Adrenal gland (tissue), 19 donors: ENCODE measurements at places on chromosomes 4 and X. TPM values are rescaled to one million over a fixed set of nuclear protein-coding genes. Genes with fewer than 3 reads are reported as not detected.

The NLGN3 gene
- 10.3 TPM for total RNA-seq

The DAPP1 gene
- total RNA-seq: 3.7 TPM

The F9 gene
- total RNA-seq: not detected

The AFF1 gene
- total RNA-seq: 52.8 TPM

The APELA gene
- total RNA-seq: not detected

The ZNF157 gene
- total RNA-seq: not detected

The VCX2 gene
- not detected for total RNA-seq

The SYTL4 gene
- 12.3 TPM for total RNA-seq

The NKX3-2 gene
- total RNA-seq: 0.50 TPM

The MAGEB17 gene
- total RNA-seq: not detected

- H3K27me3 ChIP-seq: no peaks in the 10 kb centered on the region
- H3K36me3 ChIP-seq: no peaks in the 10 kb centered on the region
- H3K4me3 ChIP-seq: no peak overlapping the region
- no peak for DNase-seq
- no peaks in the 10 kb centered on the region for H3K4me1 ChIP-seq
Measured at GRCh38 chr4:6771229-6771671, 11.3 kb upstream of the KIAA0232 start.

GRCh38 chr4:147865926-147866325 lies 134.0 kb downstream of the ARHGAP10 start:
- H3K27ac ChIP-seq: peak overlapping the region; percentile 7
- H3K27me3 ChIP-seq: no peaks in the 10 kb centered on the region
- DNase-seq: no peak
- H3K4me1 ChIP-seq: peaks cover 26% of the 10 kb centered on the region
- H3K4me3 ChIP-seq: no peak overlapping the region

- H3K27me3 ChIP-seq: no peaks in the 10 kb centered on the region
- DNase-seq: no peak
- no peaks in the 10 kb centered on the region for H3K4me1 ChIP-seq
- no peak overlapping the region for H3K4me3 ChIP-seq
Measured at GRCh38 chr4:121736735-121737351, 28.1 kb downstream of the SMIM43 start.

DNA sequence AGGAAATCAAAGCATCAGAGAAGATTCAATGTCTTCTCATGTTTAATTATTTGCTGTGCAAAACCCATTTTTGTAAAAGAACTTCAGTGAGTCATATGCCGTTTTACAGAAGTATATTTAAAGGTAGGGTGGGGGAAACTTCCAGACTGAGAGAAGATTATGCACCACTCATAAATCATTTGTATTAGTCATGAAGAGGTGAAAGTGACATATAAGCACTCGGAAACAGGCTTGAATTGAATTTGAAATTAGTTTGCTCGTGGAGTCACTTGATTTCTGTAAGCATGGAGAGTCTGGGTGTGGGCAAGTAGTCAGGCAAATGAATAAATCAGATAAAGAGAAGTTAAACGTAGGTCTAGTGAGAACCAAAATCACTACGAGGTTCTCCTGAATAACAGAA lies 335.1 kb downstream of the ANK2 start:
- H3K4me1 ChIP-seq: peaks cover 30% of the 10 kb centered on the region
- no peak overlapping the region for H3K4me3 ChIP-seq
- no peaks in the 10 kb centered on the region for H3K27me3 ChIP-seq
- H3K27ac ChIP-seq: no peak overlapping the region
- no peaks in the 10 kb centered on the region for H3K36me3 ChIP-seq
- DNase-seq: no peak

GRCh38 chr4:182449186-182449929 lies 206.2 kb downstream of the TENM3 start:
- H3K36me3 ChIP-seq: no peaks in the 10 kb centered on the region
- no peaks in the 10 kb centered on the region for H3K27me3 ChIP-seq
- H3K4me3 ChIP-seq: no peak overlapping the region

DNA sequence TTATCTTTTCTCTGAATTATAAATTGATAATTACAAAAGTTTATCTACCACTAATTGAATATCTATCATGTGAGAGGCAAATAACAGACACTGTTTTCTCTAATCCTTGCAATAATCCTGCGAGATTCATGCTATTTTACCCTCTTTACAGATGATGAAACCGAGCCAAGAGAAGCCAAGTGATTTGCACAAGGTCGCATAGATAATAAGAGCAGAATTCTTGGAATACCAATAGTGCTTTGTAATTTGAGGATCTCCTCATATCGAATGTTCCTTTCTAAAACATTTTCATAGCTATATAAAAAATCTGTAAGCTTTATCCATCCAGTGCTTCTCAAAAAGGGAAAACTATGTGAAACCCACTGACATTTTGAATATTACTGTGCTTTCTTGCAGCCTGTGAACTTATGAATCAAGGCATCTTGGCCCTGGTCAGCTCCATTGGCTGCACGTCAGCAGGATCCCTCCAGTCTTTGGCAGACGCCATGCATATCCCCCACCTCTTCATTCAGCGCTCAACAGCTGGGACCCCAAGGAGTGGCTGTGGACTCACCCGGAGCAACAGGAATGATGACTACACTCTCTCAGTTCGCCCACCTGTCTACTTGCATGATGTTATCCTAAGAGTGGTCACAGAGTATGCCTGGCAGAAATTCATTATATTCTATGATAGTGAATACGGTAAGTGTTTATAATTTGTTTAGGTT lies 743.8 kb upstream of the ATOH1 start:
- DNase-seq: no peak
- H3K27me3 ChIP-seq: no peaks in the 10 kb centered on the region
- no peak overlapping the region for H3K27ac ChIP-seq
- peak overlapping the region; percentile 1 for H3K4me3 ChIP-seq

- H3K36me3 ChIP-seq: no peaks in the 10 kb centered on the region
- no peak overlapping the region for H3K27ac ChIP-seq
- no peaks in the 10 kb centered on the region for H3K27me3 ChIP-seq
- H3K4me3 ChIP-seq: no peak overlapping the region
- DNase-seq: no peak
Measured at GRCh38 chr4:128393101-128393704, 105.6 kb upstream of the PGRMC2 start.

- no peak overlapping the region for H3K4me3 ChIP-seq
- no peak for DNase-seq
Measured at GRCh38 chr4:156476359-156476758, 495.2 kb downstream of the PDGFC start.

DNA sequence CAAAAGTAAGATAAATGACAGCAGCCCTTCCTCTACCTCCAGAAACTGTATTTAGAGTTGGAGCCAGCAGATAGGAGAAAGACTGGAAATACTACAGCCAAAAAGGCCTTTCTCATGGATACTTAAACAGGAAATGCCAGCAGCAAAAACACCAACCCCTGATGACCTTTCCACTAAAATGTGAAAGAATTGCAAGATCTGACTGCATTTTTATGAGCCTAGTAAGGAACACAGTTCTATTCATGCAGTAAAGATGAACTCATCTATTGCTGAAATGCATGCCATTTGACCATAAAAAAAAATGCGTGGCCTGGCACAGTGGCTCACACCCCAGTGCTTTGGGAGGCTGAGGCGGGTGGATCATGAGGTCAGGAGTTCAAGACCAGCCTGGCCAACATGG lies 19.9 kb downstream of the ABCG2 start:
- peak overlapping the region; percentile 26 for H3K27ac ChIP-seq
- no peak overlapping the region for H3K4me3 ChIP-seq
- DNase-seq: no peak
- no peaks in the 10 kb centered on the region for H3K36me3 ChIP-seq
- no peaks in the 10 kb centered on the region for H3K27me3 ChIP-seq
- no peaks in the 10 kb centered on the region for H3K4me1 ChIP-seq

GRCh38 chr4:158490629-158491028 lies 31.1 kb upstream of the RXFP1 start:
- H3K27me3 ChIP-seq: no peaks in the 10 kb centered on the region
- H3K27ac ChIP-seq: no peak overlapping the region
- no peaks in the 10 kb centered on the region for H3K36me3 ChIP-seq
- H3K4me3 ChIP-seq: no peak overlapping the region

- DNase-seq: no peak
- no peak overlapping the region for H3K27ac ChIP-seq
- H3K4me1 ChIP-seq: no peaks in the 10 kb centered on the region
- no peak overlapping the region for H3K4me3 ChIP-seq
Measured at GRCh38 chr4:72313121-72313520, 255.9 kb downstream of the ADAMTS3 start.

DNA sequence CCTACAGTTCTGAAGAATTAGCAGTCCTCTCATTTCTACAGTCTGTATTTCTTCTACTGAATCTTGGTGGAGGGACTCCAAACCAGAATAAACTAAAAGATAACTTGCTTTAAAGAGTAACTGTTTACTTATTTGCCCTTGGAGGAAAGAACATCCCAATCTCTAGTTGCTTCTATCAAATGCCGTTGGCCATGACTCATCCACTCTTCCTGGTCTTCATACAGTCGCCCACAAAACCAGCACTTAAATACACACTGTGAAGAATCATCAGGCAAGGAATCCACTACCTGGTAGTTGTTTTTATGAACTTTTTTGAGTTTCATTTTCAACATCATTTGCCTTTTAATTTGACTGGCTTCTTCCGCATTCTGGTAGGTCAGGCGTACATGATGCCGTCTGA lies 14.2 kb downstream of the ZNF518B start:
- no peak for DNase-seq
- H3K36me3 ChIP-seq: no peaks in the 10 kb centered on the region
- no peaks in the 10 kb centered on the region for H3K27me3 ChIP-seq
- H3K4me3 ChIP-seq: no peak overlapping the region

DNA sequence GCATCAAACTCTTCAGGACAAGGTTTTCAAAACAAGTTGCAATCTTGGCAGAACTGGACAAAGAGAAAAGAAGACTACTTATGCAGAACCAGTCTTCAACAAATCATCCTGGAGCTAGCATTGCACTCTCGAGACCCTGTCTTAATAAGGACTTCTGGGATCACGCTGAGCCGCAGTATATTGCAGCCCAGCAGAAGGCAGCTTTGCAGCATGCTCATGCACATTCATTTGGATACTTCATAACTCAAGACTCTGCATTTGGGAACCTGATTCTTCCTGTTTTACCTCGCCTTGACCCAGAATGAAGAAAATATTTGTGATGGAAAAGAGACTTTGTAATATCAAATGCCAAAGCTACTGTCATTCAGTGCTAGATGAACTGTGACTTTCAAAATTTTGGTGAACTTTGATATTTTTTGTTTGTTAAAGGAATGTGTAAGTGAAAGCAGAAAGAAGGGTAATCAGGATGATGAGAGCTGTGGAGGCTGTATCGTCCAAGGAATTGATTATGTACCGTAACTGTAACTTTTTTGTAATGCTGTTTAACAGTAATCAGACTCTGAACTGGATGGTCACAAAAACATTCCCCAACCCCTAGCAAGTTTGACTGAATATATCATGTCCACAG lies 27.2 kb downstream of the HSPA4L start:
- H3K36me3 ChIP-seq: no peaks in the 10 kb centered on the region
- H3K4me1 ChIP-seq: no peaks in the 10 kb centered on the region
- DNase-seq: peak; percentile 23
- H3K4me3 ChIP-seq: no peak overlapping the region
- no peaks in the 10 kb centered on the region for H3K27me3 ChIP-seq

- peak; percentile 19 for DNase-seq
- no peak overlapping the region for H3K27ac ChIP-seq
- H3K4me1 ChIP-seq: no peaks in the 10 kb centered on the region
- no peak overlapping the region for H3K4me3 ChIP-seq
Measured at GRCh38 chr4:37392521-37393255, 148.1 kb downstream of the NWD2 start.

DNA sequence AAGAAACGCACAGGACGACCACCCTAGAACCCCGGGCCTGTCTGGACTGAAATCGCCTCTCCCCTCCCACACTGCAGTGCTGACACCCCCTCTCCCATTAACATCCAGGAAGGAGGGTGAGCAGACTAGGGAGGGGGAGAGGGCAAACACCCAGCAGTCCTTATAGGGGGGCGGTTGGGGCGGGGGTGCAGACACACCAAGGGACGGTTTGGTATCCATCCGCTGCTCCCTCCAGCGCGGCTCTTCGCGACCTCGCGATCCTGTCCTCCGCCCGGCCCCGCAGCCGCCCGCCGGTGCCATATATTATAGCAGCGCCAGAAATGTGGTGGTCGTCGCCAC lies 411 bp upstream of the GPRASP1 start:
- H3K4me1 ChIP-seq: no peaks in the 10 kb centered on the region
- peak overlapping the region; percentile 68 for H3K4me3 ChIP-seq
- DNase-seq: no peak
- no peaks in the 10 kb centered on the region for H3K27me3 ChIP-seq
- H3K27ac ChIP-seq: no peak overlapping the region
- no peaks in the 10 kb centered on the region for H3K36me3 ChIP-seq

GRCh38 chr4:1082215-1083182 lies 30.9 kb downstream of the RNF212 start:
- H3K4me3 ChIP-seq: no peak overlapping the region
- peaks cover 3% of the 10 kb centered on the region for H3K4me1 ChIP-seq
- DNase-seq: peak; percentile 94
- H3K27ac ChIP-seq: peak overlapping the region; percentile 20
- H3K36me3 ChIP-seq: no peaks in the 10 kb centered on the region

- DNase-seq: no peak
- H3K27me3 ChIP-seq: no peaks in the 10 kb centered on the region
- H3K4me3 ChIP-seq: no peak overlapping the region
Measured at GRCh38 chrX:11269006-11269405, 24.2 kb upstream of the AMELX start.

DNA sequence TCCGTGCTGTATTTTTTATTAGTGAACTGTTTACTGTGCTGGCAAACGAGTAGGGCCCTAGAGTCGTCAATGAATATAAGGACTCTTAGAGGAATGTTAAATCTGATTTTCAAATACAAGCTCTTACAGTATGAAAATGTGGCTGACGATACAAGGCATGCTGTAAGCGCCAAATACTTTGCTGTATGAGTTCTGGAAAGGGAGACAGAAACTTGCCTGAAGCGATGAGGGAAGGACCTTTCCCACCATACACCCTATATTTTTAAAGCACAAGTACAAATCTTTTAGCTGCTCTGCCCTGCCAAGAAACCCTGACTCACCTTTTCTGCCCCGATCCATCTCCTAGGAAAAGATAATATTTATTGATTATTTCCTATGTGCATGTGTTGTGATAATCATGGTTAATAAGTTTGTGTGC lies 15.7 kb upstream of the RUFY3 start:
- peaks cover 36% of the 10 kb centered on the region for H3K4me1 ChIP-seq
- peak overlapping the region; percentile 91 for H3K27ac ChIP-seq
- H3K4me3 ChIP-seq: peak overlapping the region; percentile 84
- DNase-seq: no peak
- no peaks in the 10 kb centered on the region for H3K36me3 ChIP-seq
- no peaks in the 10 kb centered on the region for H3K27me3 ChIP-seq

DNA sequence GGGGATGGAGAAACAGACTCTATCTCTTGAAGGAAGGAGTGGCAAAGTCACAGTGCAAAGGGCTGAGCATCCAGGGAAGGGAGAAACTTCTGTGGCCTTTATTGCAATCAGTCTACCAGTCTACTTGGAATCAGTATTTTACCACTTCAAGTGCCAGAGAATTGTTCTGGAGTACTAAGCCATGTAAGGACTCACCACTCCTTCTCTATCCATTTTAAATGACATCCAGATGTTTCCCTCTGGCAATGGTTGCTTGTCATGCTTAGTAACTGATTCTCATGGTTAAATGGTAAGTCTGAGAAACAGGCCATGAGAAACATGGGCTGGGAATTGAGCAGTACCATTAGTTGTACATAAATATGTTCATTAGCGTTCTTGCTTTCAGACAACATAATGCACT lies 21.1 kb upstream of the SMIM10 start:
- H3K4me1 ChIP-seq: no peaks in the 10 kb centered on the region
- no peak for DNase-seq
- H3K4me3 ChIP-seq: no peak overlapping the region
- H3K27me3 ChIP-seq: peaks cover 11% of the 10 kb centered on the region
